Gastrocnemius medialis (tissue), 4 donors: ENCODE measurements at places on chromosomes 13 and 19.

GRCh38 chr19:31392464-31392863 is 43.2 kb upstream of the TSHZ3 start:
- no peak for DNase-seq

GRCh38 chr19:32676895-32677359 is 1.3 kb downstream of the RGS9BP start:
- no peak for DNase-seq

GRCh38 chr13:61024046-61024445 is 391.6 kb downstream of the PCDH20 start:
- DNase-seq, result no peak

DNA sequence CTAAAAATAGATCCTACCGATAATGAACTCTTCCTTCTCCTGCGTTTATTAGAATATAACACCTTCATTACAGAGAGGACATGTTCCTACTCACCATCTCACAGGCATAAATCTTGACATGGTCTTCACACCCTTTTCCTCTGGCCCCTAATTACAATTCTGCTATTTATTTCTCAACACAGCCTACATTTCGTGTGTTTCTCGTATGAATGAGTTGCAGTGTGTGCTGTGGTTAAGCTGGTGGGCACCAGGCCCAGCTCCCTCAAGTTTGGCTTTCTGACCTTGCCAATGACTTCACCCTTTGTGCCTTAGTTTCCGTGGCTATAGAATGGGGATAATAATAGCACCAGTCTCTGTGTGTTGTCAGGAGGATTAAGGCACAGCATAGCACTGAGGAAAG is 12.3 kb upstream of the KATNAL1 start:
- DNase-seq, result no peak

DNA sequence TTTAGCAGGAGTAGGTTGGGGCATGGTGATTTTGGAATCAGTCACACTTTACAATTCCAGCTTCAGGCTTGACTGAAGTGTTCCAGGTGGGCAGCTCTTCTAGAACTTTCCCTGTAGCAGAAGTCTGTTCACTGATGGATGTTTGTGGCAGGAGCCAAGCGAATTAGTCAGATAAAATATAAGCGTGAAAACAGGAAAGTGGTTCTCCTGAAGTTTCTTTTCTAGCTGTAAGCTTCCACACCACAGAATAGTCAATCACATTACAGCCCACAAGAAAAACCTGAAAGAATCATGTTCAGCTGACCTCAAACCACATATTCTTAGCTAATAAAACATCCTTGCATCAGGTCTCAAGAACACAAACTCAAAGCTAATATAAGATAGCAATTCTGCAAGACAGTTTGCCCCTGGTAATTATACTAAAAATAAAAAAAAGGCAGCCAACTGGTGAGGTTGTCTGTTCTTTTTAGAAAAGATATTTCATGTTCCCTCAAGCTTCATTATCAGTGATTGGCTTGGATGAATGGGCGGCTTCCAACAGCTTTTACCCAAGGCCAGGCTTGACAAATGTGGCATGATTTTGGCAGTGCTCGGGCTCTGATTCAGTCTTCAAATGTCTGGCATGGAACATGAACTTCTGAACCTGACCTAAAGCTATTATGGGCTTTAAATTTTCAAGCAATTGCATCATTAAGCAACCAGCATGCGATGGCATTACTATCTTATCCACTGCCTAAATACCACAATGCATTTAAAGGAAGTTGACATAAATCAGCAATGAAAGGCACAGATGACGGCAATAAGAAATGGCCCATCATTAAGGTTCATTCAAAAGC is 136.8 kb downstream of the DCLK1 start:
- peak; percentile 56 for DNase-seq
